Cortex of kidney (tissue), 1 donor: ENCODE measurements at places on chromosomes 3 and 15.

- no peak for DNase-seq
Observed at GRCh38 chr3:185912929-185913901, 24.6 kb downstream of the TRA2B start.

GRCh38 chr15:31440754-31441311 lies 114.2 kb downstream of the KLF13 start:
- DNase-seq, result no peak

DNA sequence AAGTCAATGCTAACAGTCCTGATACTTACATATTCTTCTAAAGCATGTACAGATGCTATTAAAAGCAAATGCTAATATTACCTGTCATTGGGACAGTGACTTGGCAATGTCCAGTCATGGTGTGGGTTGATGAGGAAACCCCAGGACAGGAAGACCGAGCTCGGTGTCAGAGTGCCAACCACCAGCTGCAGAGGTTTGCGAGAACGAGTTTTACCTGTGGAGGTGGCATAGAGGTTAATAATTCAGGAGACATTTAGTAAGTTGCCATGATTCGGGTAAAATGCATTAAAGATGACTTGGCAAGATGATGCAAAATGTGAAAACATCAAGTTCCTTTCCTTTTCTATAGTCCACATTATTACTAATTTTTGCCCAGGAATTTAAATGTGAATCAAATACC lies 94.5 kb downstream of the ABI3BP start:
- DNase-seq, result no peak

DNA sequence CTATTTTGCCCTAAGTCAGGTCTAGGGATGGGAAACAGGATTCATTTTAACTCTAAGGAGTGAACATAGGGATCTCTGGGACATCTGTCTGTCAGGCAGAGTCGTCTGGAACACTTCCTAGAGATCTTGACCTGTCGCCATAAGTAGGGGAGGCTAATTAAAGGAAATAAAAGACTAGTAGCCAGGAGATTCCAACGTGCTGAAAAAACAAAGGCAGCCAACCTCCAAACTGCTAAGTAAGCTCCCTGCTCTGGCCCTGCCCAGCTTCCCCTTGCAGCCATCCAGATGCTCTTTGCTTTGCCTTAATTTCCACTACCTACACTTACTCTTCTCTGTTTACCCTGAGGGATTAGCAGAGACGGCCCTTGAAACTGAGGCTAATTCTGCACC lies 18.4 kb upstream of the TSEN2 start:
- DNase-seq, result no peak

- no peak for DNase-seq
Observed at GRCh38 chr15:77533578-77534430, 98.9 kb downstream of the LINGO1 start.

GRCh38 chr3:64222501-64223111 lies 2.7 kb downstream of the PRICKLE2 start:
- no peak for DNase-seq

DNA sequence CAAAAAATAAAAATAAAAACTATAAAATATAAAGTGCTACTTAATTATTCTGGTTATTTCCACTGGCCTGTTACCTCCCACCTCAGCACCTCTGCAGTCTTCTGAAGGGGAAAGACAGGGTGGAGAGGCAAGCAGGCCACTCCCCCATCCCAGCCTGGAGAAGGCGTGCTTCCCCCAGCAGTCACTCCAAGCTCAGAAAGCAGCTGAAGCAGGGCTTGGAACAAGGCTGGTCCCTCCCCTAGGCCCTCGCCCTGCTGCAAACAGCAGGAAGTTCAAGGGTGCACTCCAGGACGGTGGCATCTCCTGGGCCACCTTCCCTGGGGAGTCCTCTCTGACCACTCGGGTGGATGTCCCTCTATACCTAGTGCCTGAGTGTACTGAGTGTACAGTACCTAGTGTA lies 21.4 kb downstream of the CACNA2D2 start:
- DNase-seq, result no peak

DNA sequence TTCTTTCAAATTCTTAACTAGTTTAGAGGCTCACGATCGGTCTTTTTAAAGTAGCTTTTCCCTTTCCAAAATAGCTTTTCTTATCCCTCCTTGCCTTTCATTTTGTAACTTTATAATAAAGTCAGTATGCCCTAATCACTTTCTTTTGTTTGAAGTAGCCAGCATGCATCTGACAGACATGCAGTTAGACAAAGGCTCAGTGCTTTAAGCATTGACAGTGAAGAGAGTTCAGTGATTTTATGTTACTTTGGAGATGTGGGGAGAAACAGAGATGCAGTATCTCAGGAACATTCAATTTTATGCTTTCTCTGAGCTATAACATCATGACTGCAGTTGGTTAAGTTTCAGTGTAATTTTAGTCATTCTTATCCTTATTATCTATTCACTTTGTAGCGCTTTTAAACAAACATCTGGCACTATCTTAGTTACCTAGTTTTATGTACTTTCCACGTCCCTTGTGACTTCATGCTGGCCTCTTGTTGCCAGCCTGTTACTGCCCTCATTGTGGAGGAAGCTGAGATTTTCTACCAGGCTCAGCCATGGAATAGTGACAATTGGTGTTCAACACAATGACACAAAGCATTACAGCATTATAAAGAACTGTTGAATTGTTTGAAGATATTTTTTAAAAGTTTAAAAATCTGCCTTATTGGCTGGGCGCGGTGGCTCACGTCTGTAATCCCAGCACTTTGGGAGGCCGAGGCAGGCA lies 90.3 kb downstream of the AKAP13 start:
- no peak for DNase-seq

GRCh38 chr3:23864931-23865330 lies 51.9 kb downstream of the NKIRAS1 start:
- no peak for DNase-seq

- no peak for DNase-seq
Observed at GRCh38 chr3:63328365-63328764, 50.3 kb downstream of the SYNPR start.

- DNase-seq, result no peak
Observed at GRCh38 chr3:20097015-20097414, 56.8 kb downstream of the KAT2B start.

- no peak for DNase-seq
Observed at GRCh38 chr3:20975188-20975651, 775.8 kb downstream of the ZNF385D start.

- DNase-seq, result no peak
Observed at GRCh38 chr15:64597477-64597822, 137.1 kb downstream of the ZNF609 start.

GRCh38 chr15:66644869-66645268 lies 57.2 kb upstream of the SMAD6 start:
- no peak for DNase-seq

- DNase-seq, result no peak
Observed at GRCh38 chr3:137332297-137332696, 374.5 kb downstream of the IL20RB start.

DNA sequence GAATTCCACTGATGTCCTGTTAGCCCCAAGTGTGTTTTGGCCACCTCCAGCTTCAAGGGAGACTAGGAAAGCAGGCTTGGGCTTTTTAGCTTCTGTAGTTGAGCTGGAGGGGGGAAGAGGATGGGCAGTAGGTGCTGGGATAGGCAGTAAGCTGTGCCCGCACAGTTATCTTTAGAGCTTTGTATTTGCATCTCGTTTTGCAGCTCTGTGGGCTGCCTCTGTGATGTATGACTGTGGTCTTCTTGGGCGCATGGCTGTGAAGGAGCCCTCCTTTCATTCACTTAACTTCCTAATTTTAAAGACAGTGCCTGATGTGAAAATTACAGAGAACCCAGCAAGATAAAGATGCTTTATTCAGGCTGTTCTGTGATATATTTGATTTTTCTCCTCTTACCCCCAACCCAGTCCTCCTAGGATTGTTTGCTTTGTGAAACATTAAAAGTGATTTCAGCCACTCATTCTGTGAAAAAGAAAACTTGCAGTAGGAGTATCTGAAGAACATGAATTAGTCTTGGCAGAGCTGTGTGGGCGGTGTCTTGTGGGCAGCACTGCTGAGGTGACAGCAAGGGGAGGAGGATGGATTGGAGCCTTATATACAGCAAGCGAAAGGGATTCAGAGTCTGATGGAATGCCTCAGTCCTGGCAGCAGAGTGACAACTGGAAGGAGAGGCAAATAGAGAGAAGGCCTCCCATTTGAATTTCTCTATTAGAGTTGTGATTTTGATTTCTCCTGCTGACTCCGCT lies 74.3 kb downstream of the LARS2 start:
- DNase-seq, result no peak

GRCh38 chr15:88469321-88469720 lies 1.8 kb downstream of the MRPS11 start:
- no peak for DNase-seq

GRCh38 chr3:127889461-127889863 lies 25.6 kb upstream of the KBTBD12 start:
- DNase-seq, result no peak

DNA sequence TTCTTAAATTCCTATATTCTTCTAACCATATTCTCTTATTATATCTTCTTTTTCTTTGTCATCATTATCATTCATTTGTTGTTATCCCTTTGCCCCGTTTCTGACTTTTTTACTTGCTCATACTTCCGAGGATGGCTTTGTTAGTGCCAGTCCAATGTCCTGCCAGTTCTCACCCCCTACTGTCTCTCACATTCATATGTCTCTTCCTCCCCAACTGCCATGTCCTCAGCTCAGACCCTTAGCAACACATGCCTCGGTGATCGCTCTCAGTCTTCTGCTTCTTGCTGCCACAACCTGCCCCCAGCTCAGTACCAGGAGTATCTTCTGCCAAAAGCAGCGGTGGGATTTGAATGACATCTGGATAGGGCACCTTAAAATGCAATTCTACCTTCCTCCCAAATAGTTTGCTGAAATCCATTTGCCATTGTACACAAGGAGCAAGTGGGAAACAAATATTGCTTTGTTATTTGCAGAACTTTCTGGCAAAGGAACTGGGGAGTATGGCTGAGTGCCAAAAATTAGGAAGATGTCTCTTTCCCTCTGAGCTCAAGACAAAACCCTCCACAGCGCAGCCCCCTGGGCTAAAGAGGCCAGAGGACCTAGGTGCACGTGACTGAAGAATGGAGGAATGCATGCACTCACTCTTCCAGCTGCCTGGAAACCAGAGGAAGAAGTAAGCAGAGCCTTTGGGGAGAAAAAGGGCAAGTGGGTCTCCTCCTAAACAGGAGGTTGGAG lies 57.7 kb upstream of the CTNNB1 start:
- DNase-seq, result no peak
